Stimulated activated CD4-positive, alpha-beta T cell treated with anti-CD3 and anti-CD28 coated beads, Interleukin-4, amount 100 ng/mL, for 4 hours (primary cell): ENCODE measurements at places on chromosomes 4 and X.

- no peak for DNase-seq
Measured at GRCh38 chr4:168892475-168892874, 117.6 kb downstream of the CBR4 start.

DNA sequence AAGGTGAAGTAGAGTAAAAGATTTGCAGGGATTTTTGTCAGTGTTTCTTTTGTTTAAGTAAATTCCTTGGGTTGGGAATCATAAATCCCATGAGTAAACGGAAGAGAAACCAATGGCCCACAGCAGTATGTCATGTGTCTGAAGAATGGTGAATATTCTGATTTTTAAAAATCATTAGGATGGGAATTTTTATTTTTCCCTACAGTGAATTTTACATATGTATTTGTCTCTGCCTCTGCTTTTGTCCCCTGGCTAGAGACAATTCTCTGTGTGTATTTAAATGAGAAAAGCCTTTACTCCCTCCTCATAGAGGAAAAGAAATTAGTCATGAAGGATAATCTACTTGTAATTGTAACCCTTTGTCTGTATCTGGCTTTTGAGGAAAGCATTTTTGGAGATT is 152.1 kb downstream of the THOC2 start:
- no peak for DNase-seq

- DNase-seq = no peak
Measured at GRCh38 chr4:110309675-110310074, 111.3 kb upstream of the ELOVL6 start.

DNA sequence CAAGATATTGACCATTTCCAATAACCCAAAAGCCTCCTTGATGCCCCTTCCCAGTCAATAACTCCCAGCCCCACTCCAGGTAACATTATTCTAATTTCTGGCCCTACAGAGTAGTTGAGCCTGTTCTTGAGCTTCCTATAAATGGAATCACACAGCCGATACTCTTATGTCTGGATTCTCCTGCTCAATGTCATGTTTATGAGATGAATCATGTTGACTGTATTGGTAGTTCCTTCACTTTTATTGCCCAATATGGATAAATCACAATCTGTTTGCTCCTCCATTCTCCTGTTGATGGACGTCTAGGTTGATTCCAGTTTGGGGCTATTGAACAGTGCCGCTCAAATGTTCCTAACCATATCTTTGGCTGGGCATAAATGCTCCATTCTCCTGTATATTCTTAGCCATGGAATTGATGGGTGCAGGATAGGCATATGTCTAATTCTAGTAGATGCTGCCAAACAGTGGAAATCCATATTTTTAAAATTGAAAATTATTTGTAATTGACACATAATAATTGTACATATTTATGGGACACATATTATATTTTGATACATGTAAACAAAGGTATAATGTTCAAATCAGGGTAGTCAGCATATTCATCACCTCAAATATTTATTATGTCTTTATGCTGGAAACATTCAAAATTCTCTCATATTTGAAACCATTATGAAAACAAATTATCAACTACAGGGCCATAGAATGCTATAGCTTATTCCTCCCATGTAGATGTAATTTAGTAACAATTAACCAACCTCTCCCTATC is 40.5 kb upstream of the SLC2A9 start:
- no peak for DNase-seq

DNA sequence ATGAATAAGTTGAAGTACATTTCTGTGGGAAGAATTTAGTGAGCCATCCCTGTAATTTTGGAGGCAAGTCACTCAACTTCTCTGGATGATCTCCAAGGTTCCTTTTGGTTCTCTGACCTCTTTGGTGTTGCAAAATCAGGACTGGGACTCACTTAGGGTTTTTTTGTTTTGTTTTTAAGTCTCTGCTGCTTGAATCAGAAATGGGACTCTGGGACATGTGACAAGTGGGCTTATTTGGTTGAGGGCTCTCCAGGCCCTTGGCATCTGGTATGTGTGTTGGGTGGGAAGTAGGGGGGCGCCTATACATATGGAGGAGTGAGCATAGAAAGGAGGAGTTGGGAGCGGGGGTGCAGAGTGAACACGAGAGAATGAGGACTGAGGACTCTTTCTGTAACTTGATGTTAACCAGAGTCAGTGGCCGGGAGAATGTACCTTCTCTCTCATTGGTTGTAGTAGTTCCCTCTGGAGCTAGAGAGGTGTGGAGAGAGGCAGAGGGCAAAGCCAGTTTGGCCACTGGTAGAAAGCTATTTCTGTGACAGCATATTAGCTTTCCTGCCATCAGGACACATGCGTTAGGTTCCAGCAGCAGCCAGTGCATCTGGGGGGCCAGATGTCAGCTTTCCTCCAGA is 1.9 kb downstream of the ARHGAP10 start:
- no peak for DNase-seq
